Small intestine (tissue), 16 donors: ENCODE measurements at places on chromosomes 4 and X.
A peak's percentile ranks its signal among the peaks of the same experiment; 100 is the strongest.

DNA sequence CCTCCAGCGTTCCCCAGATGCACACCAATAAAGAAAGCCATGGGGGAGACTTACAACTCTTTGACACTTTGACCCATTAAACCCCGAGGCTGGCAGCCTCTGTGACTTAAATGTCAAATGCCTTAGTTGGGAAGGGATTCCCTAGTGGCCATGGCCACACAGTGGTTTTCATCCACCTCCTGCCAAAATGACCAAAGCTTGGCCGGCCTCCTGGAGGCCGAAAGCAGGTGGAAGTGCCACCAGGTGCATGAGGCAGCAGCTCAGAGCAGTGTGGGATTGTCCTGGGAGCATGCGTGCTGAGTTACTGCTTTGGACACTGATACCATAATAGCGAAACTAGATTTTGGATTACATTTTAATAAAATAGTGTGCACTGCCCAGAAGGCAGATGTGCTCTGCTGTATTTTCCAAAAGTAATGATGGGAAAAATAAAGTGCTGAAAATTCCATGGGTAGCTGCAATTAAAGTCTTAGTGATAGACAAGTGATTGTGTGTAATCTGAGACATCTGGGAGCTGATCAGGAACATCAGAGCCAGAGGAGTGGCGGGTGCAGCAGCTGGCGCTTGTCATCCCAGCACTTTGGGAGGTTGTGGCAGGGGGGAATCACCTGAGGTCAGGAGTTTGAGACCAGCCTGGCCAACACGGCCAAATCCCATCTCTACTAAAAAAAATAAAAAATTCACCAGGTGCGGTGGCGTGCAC is 39.8 kb upstream of the TADA2B start:
- H3K27ac ChIP-seq: no peak overlapping the region
- no peaks in the 10 kb centered on the region for H3K27me3 ChIP-seq
- DNase-seq: no peak
- H3K4me1 ChIP-seq: no peaks in the 10 kb centered on the region
- H3K36me3 ChIP-seq: peaks cover 12% of the 10 kb centered on the region

DNA sequence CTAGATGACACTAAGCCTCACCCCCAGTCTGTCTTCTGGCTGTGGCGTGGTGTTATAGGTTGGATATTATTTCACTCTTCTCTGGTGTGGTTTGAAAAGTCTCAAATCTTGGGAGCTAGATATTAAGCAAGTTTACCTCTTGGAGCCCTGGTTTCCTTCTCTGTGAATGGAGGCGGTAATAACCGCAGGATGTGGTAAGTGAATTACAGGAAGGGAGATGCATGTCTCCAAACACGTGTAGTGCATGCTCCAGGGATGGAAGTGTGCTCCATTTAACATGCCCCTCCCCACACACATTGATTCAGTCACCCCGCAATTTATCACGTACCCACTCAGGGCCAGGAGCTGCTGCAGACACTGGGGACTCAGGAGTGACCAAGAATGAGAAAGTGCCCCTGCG is 4.9 kb downstream of the ZNF275 start:
- DNase-seq: no peak
- no peaks in the 10 kb centered on the region for H3K36me3 ChIP-seq
- no peak overlapping the region for H3K4me3 ChIP-seq
- H3K27me3 ChIP-seq: no peaks in the 10 kb centered on the region
- H3K27ac ChIP-seq: no peak overlapping the region

GRCh38 chr4:45621971-45622370 is 501.9 kb downstream of the GABRG1 start:
- no peak overlapping the region for H3K4me3 ChIP-seq
- H3K36me3 ChIP-seq: no peaks in the 10 kb centered on the region
- H3K4me1 ChIP-seq: no peaks in the 10 kb centered on the region

DNA sequence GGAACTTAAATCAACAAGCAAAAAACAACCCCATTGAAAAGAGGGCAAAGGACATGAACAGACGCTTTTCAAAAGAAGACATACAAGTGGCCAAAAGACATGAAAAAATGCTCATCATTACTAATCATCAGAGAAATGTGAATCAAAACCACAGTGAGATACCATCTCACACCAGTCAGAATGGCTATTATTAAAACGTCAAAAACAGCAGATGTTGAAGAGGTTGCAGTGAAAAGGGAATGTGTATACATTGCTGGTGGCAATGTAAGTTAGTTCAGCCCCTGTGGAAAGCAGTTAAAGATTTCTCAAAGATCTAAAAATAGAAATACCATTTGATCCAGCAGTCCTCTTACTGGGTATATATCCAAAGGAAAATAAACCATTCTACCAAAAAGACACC is 22.6 kb downstream of the RTL9 start:
- no peak overlapping the region for H3K27ac ChIP-seq
- no peaks in the 10 kb centered on the region for H3K36me3 ChIP-seq
- no peak for DNase-seq
- no peaks in the 10 kb centered on the region for H3K4me1 ChIP-seq

DNA sequence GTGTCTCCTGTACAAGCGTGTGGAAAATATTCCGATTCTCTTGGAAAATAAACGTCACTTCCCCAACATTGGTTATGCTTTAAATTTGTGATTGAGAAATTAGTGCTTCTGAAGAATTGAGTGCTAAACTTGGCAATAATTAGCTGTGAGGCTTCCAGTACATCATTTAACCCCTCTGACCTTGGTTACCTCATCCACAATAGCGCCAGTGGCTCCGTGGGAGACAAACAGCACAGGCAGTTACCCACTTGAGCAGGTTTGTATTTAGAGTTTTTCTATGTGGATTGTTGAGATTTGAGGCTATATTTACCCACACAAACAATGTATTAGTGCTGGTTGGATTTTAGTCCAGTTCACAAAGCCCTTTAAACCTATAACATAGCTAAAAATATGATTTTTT is 476.5 kb downstream of the NKX6-1 start:
- no peak for DNase-seq
- no peaks in the 10 kb centered on the region for H3K27me3 ChIP-seq

GRCh38 chr4:181143250-181143854 is 1099.8 kb upstream of the TENM3 start:
- H3K4me1 ChIP-seq: no peaks in the 10 kb centered on the region
- DNase-seq: peak; percentile 70
- H3K27me3 ChIP-seq: no peaks in the 10 kb centered on the region
- no peaks in the 10 kb centered on the region for H3K36me3 ChIP-seq
- no peak overlapping the region for H3K27ac ChIP-seq

DNA sequence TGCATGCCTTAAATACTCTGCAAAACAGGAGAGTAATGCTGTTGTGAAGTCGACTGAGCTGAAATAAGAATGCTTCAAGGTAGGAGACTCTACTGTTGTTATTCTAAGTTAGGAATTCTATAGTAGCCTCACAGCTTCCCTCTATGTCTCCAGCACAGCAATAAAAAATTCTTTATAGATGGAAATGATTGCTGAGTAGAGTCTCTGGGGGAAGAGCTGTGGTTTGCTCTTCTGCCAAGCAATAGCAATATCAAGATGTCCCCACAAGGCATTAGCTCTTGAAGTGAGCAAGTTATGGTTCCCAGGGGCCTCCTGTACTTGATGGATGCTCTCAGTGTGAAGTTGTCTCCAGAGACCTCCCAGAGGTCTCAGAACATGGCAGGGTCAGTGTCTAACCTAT is 880.6 kb upstream of the FRG1 start:
- no peak overlapping the region for H3K27ac ChIP-seq
- no peaks in the 10 kb centered on the region for H3K4me1 ChIP-seq
- H3K36me3 ChIP-seq: no peaks in the 10 kb centered on the region
- no peak for DNase-seq

- H3K27ac ChIP-seq: no peak overlapping the region
- H3K36me3 ChIP-seq: no peaks in the 10 kb centered on the region
- no peaks in the 10 kb centered on the region for H3K27me3 ChIP-seq
Measured at GRCh38 chr4:164894702-164895101, 17.7 kb downstream of the APELA start.

DNA sequence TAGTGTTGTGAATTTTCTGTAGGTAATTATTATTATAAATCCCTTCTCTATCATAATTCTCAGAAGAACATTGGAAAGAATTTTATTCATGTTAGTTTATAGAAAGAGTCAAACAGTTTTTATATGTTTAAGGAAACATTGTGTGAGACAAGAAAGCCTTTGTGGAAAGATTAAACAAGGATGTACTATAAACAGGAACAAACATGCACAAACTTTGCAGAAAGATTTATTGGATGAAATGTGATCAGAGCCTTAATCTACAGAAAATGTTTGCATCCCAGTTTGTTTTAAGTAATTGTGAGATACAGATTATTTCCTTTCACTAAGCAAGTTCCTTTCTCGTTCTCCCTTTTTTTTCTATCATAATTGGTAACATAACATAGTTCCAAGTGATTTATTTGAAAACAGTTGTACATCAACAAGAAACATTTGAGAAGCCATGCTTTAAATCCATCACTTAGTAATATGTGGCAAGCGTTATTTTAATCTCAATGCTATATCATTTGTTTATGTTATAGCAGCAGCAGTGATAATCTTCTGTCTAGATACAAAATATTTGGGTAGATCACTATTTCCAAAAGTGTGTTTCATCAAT is 129.4 kb downstream of the SLC4A4 start:
- H3K27ac ChIP-seq: no peak overlapping the region
- no peaks in the 10 kb centered on the region for H3K4me1 ChIP-seq
- peaks cover 3% of the 10 kb centered on the region for H3K36me3 ChIP-seq
- H3K4me3 ChIP-seq: no peak overlapping the region

DNA sequence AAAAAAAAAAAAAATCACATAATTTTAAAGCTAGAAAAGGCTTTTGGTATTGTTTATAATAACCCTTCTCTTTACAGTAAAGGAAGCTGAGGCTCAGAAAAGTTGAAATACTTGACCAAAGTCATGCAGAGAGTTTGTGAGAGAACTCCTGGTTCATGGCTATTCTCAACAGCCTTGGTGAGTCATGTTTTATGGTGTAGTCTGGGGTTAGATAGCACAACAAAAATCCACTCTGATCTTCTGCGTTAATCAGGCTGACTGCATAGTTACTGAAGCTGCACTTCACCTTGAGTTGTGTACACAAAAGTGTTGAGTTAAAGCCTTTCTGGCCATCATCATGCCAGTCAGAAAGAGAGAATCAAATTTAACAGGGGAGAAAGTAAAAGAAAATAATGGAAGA is 19.3 kb upstream of the SFRP2 start:
- no peaks in the 10 kb centered on the region for H3K36me3 ChIP-seq
- no peaks in the 10 kb centered on the region for H3K27me3 ChIP-seq
- no peak overlapping the region for H3K27ac ChIP-seq
- H3K4me3 ChIP-seq: no peak overlapping the region

DNA sequence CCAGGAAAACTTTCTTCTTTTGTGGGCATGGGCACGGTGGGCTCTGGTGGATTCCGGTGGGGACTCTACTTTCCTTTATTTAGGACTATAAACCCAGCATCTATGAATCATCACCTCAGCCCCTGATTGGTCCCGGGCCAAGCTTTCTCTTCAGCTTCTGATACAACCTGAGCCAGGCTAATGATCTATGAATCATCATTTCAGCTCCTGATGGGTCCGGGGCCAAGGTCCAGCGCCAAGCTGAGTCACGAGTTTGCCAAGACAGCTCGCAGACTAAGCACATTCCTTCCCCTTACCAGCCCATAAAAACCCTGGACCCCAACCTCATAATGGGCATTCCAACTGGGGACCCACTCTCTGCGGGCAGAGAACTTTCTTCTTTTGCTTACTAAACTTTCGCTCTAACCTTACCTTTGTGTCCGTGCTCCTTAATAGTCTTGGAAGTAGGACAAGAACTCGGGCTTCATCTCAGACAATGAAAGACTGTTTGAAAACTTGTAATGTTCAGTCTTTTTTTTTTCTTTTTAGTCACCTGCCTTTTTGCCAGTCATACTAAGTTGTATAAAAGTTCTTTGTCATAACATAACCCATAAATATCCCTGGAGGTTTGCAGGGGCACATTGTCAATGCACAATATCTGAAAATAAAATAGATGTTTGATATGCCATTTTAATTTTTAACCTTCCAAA is 904.9 kb upstream of the EPHA5 start:
- H3K4me1 ChIP-seq: peaks cover 7% of the 10 kb centered on the region
- H3K4me3 ChIP-seq: no peak overlapping the region
- DNase-seq: peak; percentile 83

DNA sequence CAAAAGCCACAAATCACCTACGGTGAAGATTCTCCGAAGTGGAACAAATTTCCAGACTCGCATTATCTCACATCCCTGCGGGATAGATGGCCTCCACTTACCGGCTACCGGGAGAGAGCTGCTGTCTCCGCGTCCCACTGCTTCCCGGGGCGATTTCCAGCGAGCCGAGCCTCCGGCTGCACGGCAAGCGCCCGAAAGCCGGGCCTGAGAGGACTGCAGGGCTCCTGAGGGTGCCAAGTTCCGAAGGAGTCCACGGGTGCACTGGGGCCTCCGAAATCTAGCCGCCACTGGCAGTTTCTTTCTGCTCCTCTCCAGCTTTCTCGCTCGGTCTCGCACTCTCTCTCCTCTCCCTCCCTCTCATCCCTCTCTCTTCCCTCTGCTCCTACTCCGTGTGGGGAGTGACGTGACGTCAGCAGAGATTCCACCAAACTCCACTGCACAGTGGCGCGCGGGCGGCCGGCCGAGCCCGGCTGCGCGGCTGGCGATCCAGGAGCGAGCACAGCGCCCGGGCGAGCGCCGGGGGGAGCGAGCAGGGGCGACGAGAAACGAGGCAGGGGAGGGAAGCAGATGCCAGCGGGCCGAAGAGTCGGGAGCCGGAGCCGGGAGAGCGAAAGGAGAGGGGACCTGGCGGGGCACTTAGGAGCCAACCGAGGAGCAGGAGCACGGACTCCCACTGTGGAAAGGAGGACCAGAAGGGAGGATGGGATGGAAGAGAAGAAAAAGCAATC is 14.0 kb upstream of the PITX2 start:
- peak overlapping the region; percentile 8 for H3K4me3 ChIP-seq
- no peak for DNase-seq
- H3K27me3 ChIP-seq: peaks cover 92% of the 10 kb centered on the region
- H3K4me1 ChIP-seq: no peaks in the 10 kb centered on the region
- H3K36me3 ChIP-seq: no peaks in the 10 kb centered on the region
- H3K27ac ChIP-seq: no peak overlapping the region

- DNase-seq: no peak
- no peak overlapping the region for H3K27ac ChIP-seq
- no peak overlapping the region for H3K4me3 ChIP-seq
- H3K36me3 ChIP-seq: no peaks in the 10 kb centered on the region
Measured at GRCh38 chrX:132671229-132671641, 182.4 kb upstream of the MBNL3 start.

DNA sequence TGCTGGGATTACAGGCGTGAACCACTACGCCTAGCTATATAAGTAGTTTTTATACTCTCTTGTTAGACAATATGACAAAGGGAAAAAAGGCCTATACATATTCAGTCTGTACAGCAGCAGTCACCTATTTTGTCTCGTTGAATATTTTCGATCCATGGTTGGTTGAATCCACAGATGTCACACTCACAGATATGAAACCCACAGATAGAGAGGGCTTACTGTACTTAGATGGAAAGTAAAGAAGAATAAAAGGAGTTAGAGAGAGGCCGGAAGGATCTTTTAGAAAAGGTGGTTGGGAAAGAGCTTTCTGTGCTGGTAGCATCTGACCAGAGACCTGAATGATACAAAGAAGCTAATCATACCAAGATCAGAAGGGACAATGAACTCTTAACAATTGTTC is 38.3 kb upstream of the SPINK2 start:
- no peak overlapping the region for H3K4me3 ChIP-seq
- no peak overlapping the region for H3K27ac ChIP-seq
- no peaks in the 10 kb centered on the region for H3K27me3 ChIP-seq
- no peaks in the 10 kb centered on the region for H3K4me1 ChIP-seq
- DNase-seq: no peak

GRCh38 chrX:40420899-40421729 is 159.7 kb upstream of the ATP6AP2 start:
- no peaks in the 10 kb centered on the region for H3K4me1 ChIP-seq
- no peaks in the 10 kb centered on the region for H3K27me3 ChIP-seq
- H3K4me3 ChIP-seq: no peak overlapping the region
- no peak for DNase-seq

- H3K4me1 ChIP-seq: no peaks in the 10 kb centered on the region
- H3K27ac ChIP-seq: no peak overlapping the region
- DNase-seq: peak; percentile 5
Measured at GRCh38 chr4:168588916-168589531, 92.2 kb downstream of the PALLD start.
